ENCODE measurements at places on chromosomes 1 and 21. TPM values are rescaled to one million over a fixed set of nuclear protein-coding genes. Genes with fewer than 3 reads are reported as not detected.

DNA sequence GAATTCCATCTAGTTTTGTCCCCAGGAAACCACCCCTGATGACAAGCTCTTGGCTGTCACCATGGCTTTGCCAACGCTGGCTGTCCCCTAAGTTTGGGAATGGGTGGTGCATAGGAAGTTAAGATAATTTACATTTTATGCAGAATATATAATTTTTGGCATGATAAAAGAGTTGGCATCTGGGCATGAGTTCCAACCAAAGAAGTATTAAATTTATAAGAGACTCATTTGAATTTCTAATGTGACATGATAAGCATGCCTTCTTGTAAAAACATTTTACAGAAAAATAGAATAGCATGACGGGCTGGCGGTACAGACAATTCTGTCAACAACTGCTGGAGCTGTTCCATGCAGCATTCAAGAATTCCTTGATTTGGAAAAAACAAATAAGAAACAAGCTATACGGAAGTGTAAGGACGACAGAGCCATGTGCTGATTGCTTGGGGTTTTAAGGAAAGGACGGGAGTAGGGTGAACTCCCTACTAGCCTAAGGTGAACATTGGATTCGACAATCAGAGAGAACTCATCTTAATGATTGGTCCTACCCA lies 106.8 kb upstream of the C1orf21 start:
- DNase-seq, result no peak

Gene PFKFB2
- polyA plus RNA-seq, result 23.4 TPM

DNA sequence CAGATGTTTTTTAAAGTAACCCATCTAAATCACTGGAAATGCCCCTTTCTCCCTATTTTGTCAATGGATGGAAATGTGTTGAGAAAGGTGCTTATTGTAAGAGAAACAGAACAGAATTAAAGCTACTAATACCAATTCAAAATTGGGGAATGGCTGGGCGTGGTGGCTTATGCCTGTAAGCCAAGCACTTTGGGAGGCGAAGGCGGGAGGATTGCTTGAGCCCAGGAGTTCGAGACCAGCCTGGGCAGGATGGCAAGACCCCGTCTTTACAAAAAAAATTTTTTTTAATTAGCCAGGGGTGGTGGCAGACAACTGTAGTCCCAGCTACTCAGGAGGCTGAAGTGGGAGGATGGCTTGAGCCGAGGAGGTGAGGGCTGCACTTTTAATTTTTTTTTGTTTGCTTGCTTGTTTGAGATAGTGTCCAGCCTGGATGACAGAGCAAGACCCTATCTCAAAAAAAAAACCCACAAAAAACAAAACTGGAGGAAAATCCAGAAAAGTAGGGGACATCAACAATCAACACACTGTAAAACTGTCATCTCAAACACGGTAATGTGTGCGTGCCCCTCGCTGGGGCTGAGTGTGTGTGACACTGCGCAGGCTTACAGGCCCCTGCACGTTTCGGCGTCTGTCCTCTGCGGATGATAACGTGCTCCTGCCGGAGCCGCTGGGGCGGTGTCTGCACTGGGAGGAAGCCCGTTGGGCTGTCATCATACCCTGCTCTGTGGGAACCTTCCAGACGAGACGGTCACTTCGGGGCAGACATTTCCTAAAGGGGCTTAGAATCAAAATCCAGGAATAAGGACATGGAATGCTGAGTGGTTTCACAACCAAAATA lies 11.6 kb upstream of the POFUT2 start:
- DNase-seq, result no peak

DNA sequence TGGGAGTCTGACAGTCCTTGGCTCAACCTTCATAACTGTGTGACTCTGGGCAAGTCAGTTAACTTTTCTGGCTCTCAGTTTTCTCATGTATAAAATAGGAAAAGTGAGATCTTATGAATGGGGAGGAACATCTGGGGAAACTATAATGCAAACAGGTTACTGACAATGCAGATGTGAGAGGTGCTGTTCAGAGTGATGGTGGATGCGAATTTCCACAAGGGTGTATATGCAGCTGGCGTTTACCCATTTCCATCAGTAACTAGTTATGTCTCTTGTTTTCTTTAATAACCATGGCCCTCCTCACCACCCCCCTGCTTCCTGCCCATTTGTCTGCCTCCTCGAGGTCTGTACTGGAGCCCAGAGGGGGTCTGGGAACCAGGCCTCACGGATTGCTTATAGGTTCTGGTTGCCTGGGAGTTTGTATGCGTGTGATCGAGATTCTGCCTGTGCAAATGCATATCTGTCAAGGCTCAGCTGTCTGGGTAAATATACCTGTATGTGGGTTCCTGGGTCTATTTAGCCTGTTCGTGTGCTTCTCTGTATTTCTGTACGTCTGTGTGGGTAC lies 44.4 kb downstream of the AHDC1 start:
- DNase-seq, result no peak

DNA sequence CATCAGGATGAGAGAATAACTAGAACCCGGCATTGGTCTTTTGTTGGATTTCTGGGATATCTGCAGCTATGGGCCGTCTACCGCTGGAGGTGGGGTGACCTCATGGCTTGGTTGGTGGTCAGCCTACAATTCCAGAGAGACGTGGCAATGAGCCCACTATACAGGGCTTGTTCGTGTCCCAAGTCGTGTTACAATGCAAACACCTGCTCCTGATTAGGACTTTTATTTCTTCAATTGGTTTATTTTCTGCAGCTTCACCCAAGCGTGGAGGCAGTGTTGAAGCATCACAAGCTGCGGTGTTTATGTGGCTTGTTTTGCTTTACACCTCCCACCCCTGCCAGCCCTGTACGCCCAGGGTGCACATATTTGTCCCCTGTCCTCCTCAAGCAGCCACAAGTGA lies 211.7 kb upstream of the TMEM51 start:
- DNase-seq, result no peak

DNA sequence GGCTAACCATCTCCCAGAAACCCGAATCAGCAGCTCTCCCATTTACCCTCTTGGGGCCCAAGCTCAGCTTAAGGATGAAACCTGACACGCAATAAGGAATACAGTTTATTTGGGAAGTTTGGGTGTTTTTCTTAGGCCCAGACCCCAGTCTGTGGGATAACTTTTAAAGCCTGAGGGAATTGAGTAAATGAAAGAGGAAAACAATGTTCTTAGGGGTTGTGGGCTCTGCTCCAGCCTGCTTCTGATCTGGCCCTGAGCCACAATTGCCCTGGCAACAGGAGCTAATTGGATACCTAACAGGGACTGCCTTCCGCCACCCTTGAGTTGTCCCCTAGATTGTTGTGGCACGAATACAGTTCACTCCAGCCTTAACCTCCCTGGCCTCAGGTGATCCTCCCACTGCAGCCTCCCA lies 20.1 kb downstream of the DYRK3 start:
- no peak for DNase-seq

Measured in small intestine (tissue), 16 donors.